ENCODE measurements at places on chromosomes 11 and 22.

DNA sequence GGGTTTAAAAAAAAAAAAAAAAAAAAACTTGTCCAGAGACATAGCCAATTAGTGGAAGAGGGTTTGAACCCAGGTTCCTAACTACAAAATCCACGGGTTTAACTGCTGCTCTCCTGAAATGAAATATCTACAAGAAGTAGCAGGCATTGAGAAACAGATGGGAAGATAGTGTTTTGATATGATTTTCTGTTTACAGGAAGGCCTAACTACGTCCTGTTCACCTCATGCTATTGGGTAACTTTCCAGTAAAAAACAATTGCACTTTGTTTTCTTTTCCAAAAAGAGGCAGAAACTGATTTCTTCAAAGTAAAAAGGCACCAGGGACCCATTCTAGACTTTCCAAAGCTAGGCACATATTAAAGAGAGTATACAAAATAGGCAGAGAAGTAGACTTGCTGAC is 5.9 kb upstream of the C11orf91 start:
- DNase-seq: no peak

DNA sequence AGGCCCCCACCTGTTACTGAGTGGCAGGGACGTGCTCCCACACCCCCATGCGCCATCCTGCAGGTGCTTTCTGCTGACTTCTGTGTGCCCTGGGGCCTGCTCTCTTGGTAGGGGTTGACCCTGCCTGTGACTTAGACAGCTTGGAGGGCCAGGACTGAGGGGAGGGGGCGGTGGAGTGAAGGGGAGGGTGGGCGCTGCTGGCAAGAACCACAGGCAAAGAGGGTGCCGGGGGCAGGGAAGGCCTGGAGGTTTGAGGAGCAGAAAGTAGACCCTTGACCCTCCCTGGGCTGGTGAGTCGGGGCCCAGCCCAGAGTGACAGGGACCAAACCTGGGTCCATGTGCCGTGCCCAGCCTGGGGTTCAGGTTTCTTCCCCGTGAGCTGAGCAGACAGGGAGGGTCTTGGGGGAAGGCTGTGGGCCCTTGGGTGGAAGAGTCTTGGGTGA is 17.8 kb downstream of the KCNQ1 start:
- no peak for DNase-seq

GRCh38 chr22:47654922-47655491 is 892.6 kb downstream of the TBC1D22A start:
- no peak for DNase-seq

DNA sequence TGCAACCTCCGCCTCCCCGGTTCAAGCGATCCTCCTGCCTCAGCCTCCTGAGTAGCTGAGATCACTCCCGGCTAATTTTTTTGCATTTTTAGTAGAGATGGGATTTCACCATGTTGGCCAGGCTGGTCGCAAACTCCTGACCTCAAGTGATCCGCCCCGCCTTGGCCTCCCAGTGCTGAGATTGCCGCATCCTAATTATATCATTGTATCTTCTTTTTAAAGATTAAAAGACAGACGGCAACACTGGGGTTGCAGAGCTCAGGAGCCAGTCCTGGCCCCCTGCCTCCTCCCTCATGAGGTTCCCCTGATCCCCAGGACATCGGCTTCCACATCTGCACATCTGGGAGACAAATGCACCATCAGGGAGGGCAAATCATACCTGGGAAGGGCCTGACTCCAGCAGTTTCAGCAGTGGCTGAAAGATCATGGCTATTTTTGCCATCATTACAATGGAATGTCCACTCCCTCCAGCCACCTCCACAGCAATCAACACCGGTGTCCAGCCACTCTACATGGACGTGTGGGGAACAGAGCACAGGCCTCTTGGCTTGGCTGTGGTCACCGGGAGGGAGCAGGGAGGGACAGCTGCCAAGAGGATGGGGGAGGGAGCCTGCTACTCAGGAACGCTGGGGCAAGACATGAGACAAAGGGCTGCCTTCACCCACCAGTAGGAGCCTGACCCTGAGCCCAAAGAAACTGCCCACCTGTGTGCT is 9.2 kb upstream of the CELSR1 start:
- DNase-seq: no peak

- DNase-seq: peak; percentile 85
Observed at GRCh38 chr11:32176223-32176934, 85.5 kb downstream of the RCN1 start.

DNA sequence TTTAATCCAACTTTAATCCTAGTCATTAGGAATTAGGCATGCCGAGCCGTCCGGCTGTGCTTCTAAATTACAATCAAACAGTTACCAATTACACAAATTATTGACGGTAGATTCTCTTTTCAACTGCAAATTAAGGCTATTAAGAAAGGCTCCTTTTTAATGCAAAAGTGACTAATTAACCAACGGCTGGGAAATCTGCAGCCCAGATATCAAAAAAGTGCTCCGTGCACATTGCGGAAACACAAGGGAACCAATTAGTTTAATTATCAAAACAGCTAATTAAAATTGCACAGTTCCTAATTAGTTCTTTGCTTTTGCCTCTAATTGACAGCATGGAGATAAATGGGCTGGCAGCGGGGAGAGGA is 19.4 kb upstream of the LMO1 start:
- DNase-seq: no peak

DNA sequence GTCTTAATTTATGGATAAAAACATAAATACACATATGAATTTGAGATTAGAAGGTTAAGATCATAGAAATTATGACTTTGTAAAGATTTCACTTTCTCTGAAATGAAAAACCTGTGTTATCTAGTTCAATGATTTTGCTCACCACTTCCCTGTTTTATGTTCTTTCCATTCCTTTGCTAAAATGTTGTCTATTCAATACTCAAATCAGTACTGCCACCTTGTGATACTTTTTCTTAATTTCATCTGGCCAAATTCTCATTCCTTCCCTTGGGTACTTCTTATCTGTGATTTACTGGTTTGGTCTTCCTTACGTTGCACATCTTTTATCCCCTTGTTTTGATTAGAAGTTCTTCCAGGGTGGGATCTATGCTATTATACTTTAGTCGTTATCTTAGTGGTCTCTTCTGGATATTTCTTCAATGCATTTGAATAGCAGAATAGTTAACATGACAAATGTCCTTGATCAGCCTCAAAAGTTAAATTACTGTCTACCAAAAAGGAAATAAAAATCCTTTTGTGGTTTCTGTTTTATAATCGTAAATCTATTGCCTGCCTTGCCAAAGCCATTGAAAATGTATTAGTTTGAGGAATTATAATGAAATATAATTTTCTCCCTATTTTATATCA is 197.0 kb downstream of the PGR start:
- peak; percentile 71 for DNase-seq

DNA sequence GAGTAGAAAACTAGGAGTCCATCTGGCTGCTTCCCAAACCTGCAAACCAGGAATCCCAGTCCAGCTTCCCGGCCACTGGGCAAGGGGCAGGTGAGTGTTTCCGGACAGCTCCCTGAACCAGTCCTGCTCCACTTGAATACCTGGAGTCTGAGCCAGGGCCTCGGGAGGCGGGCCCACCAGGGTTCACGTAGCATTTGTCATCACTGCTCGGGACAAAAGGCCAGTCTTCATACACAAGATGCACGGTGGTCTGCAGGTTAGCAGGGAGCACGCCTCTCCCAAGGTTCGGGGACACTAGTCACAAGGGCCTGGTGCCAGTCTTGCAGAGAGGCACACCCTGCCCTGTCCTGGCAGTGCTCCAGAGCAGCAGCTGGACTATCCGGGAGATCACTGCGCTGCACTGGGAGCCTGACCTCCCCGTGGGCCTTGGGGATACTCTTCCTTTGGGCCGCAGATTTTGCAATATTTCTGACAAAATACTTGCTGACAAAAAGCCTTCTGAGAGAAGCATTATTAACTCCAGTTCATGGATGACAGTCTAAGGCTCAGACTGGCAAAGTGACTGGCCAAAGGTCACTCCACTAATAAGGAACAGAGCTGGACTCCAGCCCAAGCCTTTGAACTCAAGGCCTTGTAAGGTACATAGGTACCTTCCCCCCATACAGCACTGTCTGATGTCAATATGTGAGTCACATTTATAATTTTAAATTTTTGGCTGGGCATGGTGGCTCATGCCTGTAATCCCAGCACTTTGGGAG is 25.1 kb downstream of the CD6 start:
- no peak for DNase-seq

- DNase-seq: no peak
Observed at GRCh38 chr11:9025101-9025850, 21.5 kb upstream of the NRIP3 start.

- DNase-seq: peak; percentile 14
Observed at GRCh38 chr22:49724030-49724892, 103.4 kb downstream of the BRD1 start.

GRCh38 chr11:32931606-32932005 is 39.0 kb downstream of the QSER1 start:
- no peak for DNase-seq

GRCh38 chr11:102911758-102912481 is 37.1 kb upstream of the MMP12 start:
- no peak for DNase-seq

DNA sequence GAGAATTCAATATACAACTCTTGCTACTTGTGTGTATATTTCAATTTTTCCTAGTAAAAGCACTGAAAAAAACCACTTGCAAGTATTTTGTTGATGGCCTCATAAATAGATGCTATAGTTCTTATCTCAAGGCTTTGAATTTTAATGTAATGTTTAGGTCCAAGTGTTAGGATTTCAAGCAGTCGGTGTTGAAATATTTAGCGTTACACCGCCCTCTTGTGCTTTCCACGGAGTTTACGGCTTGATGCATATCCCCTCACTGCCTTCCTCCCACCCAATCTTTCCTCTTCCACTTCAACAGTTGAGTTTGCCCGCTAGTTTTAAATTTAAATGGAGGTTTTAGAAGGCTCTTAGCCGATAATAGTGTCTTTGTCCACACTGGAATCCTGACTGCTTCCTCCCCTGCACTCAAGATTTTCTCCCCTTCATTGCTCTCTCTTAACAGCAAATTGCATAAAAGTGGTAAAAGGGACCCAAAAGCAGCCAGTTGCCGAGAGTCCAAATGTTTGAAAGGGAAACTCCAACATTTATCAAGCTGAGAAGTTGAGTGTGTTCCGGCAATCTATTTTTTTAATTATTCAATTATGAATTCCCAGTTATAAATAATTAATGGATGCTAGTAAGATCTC is 25.9 kb upstream of the HTATIP2 start:
- DNase-seq: peak; percentile 60

GRCh38 chr22:42855721-42856120 is 1.4 kb downstream of the ARFGAP3 start:
- DNase-seq: no peak

- DNase-seq: no peak
Observed at GRCh38 chr11:117278347-117278746, 12.8 kb upstream of the BACE1-AS start.

DNA sequence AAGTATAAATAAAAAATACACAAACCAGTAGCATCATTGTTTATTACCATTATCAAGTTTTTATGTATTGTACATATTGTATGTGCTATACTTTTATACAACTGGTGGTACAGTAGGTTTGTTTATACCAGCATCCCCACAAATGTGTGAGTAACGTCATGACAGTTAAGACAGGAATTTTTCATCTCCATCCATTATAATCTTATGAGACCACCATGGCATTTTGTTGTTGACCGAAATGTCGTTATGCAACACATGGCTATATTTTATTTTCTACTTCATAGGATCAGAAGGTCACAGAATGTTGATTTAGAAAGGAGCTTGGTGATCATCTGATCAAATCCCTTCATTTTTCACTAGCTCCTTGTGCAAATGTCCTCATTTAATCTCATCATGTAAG is 170.9 kb upstream of the NCAM1 start:
- no peak for DNase-seq

DNA sequence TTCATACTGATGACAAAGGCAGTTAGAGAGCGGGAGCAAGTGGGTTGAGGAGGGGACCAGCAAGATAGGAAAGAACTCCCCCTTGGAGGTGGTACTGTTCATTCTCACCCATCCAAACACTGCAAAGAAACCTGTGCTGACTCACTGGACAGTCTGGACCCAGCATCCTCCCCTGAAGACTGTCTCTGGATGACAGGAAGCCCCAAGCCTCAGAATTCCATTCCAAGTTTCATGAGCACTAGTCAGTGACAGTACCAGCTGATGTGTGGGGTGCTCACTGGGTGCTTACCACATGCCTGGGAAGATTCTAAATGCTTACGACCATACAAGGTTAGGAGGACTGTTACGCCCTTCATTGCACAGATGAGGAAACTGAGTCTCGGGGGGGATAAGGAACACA is 160.9 kb downstream of the IGLL1 start:
- no peak for DNase-seq

DNA sequence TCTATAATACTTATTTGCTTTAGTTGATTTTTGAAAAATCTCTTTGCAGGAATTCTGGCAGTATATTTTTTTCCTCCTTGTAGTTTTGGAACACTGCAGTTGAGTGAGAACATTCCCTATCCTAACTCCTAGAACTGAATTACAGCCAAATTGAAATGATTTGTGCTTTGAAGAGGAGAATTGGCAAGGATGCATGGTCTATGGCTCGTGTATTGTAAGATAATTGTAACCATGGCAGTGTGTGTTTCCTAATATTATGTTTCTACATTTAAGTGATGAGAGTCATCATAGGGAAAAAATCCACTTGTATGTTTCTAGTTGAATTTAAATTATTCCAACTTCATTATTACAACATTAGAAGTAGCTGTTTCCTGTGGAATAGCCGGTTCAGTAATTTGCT is 80.9 kb upstream of the MYO18B start:
- no peak for DNase-seq

DNA sequence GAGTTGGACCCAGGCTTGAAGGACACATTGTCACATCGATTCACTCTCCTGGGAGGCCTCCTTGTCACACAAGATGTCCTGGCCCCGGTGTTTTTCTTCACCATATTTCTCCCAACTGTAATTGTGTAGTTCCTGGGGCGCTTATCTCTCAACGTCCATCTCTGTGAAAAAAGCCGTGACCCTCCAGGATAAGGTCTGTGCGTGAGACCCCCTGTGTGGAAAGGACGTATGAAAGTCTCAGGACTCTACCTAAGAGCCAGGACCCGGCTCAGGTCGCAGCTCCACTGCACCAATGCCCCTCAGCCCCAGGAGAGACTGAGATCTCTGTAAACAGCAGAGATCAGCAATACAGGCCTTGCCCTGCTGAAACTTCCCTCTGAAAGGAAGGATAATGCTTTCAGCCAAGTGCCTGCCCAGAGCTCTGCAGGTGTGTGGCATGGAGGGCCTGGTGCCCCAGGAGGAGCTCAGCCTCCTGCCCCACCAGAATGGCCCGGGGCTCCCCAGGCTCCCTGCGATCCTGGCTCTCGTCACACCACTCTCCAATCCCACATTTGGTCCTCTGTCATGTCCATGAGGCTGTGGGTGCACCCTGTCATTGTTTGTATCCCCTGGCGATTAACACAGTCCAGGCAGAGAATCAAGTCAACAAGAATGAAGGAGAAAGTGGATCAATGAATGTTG is 119.2 kb upstream of the TMEM45B start:
- DNase-seq: no peak

- no peak for DNase-seq
Observed at GRCh38 chr11:61826930-61827570, 1.1 kb upstream of the FADS2 start.

- no peak for DNase-seq
Observed at GRCh38 chr22:49079743-49080500, 747.8 kb downstream of the BRD1 start.

DNA sequence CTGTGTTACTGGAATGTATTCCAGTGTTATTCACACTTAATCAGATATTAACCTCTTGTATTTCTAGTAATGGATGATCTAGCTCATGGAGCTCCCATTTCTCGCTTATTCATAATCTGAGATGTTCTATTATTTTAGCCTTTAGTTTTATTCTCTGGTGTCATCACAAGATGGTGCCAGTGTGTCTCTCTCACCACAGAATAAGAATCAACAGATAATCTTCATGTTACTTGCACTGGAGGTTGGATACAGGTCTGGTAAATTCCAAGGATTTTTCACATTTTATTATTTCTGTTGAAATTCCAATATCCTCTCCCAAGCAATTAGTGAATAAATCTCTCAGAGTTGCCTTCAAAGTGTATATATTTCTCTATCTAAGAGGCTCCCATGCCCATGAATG is 74.6 kb downstream of the CASP12 start:
- no peak for DNase-seq
